ENCODE measurements at places on chromosomes 3 and 15.

DNA sequence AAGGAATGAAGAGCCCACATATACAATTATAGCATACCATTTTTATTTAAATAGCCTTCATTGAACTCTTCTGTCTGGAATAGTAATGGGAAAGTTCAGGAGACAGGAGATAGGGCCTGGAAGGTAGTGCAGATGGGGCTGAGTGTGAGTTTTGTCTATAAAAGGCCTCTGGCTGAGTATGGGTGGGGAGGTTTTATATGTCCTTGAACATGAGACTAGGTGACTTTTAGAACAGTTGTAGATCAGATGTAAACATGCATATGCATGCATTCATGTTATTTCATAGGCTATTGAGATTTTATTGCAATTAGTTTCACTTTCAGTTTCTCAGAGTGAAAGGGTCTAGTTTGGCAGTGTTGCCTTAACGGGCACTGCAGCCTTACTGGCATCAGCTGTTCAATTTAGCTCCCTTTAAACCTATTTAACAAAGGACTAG is 27.1 kb downstream of the CGGBP1 start:
- DNase-seq: no peak

- peak; percentile 67 for DNase-seq
Measured at GRCh38 chr15:81000624-81001151, at the start of gene TLNRD1. Gene TLNRD1, plus strand, starts transcription at chr15:81000923. Its CDS starts 1,349 bp downstream, at chr15:81002272.

- DNase-seq: no peak
Measured at GRCh38 chr3:7978087-7978422, 523.6 kb upstream of the LMCD1 start.

- DNase-seq: no peak
Measured at GRCh38 chr3:64530434-64531049, 157.3 kb downstream of the ADAMTS9 start.

GRCh38 chr3:36362973-36363372 is 17.3 kb upstream of the STAC start:
- no peak for DNase-seq

GRCh38 chr3:170600005-170600624 is 14.2 kb upstream of the SLC7A14 start:
- no peak for DNase-seq

DNA sequence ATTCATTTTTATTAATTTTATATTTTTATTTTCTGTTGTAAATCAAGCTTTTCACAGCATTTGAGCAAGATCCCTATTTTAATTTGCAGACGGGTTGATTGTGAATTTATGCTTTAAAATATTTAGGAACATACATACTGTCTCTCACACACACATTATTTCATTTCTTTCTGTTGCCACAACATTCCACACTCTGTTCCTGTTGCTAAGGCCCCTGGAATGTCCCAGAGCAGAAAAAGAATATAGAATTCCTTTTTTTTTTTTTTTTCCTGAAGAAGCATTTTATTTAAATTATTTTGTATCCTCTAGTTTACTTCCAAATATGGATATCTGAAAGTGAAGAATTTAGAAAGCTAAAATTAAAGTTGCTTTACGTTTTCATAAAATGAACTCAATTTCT is 36.8 kb upstream of the SCAANT1 start:
- no peak for DNase-seq

DNA sequence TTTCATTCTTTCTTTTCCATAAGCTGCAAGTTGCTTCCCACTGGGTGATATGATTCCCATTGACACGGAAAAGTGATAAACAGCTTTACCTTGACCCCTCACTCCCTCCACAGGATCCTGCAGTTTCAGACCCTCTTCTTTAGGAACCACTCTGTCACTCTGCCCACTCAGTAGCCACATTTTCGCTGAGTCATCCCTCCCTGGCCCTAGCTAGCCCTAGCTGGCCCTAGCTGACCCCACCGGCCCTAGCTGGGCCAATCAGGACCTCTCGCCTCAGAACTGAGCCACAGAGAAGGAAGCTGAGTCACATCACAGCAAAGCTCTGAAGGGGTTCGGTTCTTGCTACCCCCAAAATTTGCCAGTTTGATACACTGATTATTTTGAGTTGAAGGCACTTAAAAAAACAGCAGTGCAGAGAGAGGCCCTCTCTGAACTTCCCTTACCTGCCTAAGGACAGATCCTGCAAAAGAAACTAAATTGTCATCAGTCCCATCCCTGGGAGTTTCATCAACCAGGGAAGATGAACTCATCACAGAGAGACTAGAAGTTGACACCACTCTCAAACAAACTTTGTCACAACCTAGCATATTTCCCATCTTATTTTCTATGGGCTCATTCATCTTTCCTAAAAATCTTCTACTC is 233.5 kb upstream of the PROK2 start:
- DNase-seq: no peak

GRCh38 chr15:64634027-64634426 is 141.4 kb downstream of the RBPMS2 start:
- DNase-seq: no peak

DNA sequence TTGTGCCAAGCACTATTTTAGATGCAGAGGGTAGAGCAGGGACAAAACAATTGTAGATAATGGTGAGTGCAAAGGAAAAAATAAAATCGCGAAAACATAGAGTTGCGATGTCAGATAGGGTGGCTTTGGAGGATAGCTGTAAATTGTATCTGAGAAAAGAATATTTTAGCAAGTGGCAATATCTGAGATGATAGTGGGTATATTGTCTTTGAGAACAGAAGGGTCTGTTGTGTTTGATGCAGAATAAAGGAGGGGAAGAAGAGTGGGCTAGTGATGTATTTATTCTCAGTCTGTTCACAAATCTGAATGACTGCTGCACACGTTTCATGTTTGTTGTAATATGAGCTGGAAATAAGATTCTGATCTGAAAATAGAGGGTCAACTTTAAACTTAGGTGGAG is 396.8 kb downstream of the CADM2 start:
- DNase-seq: no peak

DNA sequence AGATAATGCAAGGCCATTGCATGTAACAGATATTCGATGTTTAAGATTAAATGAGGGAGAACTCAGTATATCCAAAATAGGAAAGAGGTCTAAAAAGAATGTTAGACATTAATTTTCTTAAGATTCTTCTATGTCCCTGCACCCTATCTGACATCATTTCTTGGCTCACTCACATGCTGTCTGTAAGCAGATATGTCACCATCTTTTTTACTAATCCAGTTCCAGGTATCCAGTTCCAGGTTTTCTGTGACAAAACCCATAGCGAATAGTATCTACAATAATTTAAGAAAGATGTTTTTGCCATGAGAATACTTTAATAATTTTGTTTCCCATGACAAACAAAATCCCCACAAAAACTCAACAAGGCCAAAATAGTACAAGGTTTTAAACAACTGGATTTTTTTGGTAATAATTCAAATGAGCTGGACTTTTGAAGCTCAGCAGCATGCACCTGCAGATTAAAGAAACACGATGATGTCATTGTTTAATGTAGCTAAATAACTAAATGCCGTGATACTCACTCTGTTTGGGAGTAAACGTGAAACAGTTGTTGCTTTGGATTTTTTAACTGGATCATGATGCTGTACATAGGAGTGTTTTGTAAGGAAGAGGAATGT is 867.6 kb downstream of the EPHA3 start:
- no peak for DNase-seq

DNA sequence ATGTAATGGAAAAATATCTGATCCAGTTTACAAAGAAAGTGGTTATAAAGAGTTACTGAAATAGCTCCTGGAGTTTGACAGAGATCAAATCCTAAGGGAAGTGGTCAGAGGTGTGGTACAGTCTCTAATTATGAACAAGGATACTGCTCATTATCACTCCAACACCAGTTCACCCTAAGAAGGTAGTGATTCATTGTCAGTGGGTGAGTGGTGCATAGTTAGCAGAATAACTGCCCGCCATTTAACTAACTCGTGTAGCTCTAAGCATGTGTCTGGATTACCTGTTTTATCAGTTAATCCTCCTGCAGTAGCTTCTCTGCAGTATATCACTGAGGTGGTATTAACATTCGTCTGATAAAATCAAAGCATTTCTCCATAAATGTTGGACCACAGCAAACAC is 700.1 kb downstream of the NLGN1 start:
- no peak for DNase-seq

GRCh38 chr15:79539401-79539800 is 107.3 kb downstream of the MINAR1 start:
- no peak for DNase-seq

- DNase-seq: no peak
Measured at GRCh38 chr3:28978092-28978491, 302.8 kb upstream of the RBMS3 start.

DNA sequence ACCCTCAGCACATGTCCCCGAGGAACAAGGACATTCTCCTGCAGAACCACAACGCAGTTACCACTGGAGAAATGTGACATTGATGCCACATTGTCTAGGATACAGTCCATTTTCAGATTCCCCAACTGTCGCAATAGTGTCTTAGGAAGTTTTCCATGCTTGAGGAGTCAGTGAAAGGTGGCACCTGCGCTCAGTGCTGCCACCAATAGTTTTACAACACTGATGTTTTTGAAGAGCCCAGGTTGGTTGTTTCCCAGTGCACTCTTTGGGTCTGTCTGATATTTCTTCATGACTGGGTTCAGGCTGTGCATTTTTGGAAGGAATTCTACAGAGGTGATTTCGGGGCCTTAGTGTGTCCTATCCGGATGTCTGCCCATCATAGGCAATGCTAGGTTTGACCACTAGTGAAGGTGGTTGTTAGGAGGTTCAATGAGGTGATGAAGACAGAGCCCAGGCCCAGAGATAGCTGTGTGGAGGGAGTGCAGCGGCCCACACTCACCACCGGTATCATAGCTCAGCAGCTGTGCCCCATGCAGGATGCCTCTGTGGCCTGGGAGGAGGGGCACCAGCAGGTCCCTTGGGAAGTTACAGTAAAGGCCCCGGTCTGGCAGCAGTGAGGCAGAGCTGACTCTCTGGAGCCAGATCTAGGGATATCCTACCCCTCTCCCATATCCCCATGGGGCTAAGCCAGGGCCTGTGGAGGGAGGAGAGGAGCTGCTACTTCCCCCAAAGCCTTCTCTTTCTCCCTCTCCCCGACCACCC is 96.6 kb downstream of the DNAJB8 start:
- DNase-seq: no peak

- no peak for DNase-seq
Measured at GRCh38 chr3:126147932-126148683, 32.3 kb downstream of the ALDH1L1 start.

DNA sequence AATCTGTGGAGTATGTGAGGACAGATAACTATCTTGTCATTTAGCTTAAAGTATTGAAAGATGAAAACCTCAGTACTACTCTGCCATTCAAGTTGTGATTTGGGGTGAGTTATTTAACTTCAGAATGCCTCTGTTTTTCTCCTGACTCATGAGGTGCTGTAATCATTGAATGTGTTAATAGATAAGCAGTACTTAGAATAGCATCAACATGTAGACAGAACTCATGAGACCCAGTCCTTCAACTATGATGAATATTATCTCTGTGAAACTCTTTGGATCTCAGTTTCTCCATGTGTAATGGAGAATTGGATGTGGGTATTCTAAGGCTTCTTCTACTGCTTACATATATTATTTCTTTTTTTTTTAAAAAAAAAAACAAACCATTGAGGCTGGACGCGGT is 431.4 kb downstream of the GRM7 start:
- DNase-seq: no peak

- no peak for DNase-seq
Measured at GRCh38 chr3:16203031-16203430, 28.6 kb downstream of the GALNT15 start.

GRCh38 chr3:106962993-106963392 is 414.2 kb upstream of the CCDC54 start:
- DNase-seq: no peak

DNA sequence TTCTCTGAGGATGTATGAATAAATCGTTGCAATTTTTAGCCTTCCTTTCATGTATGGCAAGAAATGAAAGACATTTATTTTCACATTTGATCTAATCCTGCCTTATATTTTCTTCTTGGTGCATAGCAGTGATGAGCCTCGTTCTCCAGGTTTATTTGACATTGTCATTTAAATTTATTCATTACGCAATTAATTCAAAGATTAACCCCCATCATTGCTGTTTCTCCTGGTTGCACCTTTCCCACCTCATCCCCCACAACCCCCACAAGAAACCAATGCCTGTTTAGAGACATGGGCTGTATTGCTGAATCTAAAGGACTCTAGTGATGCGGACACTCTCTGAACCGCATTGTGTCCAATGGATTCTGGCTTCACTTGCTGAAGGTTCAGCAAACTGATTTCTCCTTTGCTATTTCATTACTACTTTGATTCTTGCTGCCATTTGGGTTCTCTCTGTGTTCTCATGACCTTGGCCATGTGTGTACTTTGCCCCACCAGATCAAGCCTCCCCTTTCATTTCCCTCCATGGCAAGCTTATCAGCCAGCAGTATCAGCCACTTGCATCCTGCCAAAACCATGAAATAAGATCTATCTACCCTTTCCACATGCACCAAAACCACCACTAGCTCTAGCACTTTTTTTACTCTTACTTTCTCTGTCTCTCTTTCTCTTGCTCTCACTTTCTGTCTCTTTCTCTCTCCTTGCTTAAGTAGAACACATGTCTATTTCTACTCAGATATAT is 382.7 kb downstream of the GBE1 start:
- no peak for DNase-seq

GRCh38 chr3:161171639-161172552 is 49.2 kb upstream of the NMD3 start:
- no peak for DNase-seq

- DNase-seq: no peak
Measured at GRCh38 chr3:190768891-190769290, 93.6 kb downstream of the GMNC start.

- DNase-seq: no peak
Measured at GRCh38 chr15:69591905-69592508, 139.4 kb downstream of the RPLP1 start.

DNA sequence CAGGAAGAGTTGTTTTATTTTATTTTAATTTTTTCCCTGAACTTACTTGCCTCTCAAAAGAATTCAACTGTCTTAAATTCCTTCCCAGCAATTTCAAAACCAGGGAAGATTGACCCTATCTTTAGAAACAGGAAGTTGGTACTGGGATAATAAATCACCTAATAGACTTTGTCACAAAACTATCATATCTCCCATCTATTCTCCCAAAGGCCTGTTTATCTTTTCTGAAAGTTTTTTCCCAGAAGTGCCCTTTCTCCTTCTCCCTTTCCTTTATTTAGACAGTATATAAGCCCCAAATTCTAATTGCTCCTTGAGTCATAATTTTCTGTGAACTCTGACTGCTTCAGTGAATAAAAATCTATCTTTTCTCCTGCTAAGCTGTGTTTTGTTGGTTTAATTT is 2.9 kb upstream of the RNF7 start:
- no peak for DNase-seq

- no peak for DNase-seq
Measured at GRCh38 chr3:37024820-37025405, 31.6 kb downstream of the MLH1 start.

DNA sequence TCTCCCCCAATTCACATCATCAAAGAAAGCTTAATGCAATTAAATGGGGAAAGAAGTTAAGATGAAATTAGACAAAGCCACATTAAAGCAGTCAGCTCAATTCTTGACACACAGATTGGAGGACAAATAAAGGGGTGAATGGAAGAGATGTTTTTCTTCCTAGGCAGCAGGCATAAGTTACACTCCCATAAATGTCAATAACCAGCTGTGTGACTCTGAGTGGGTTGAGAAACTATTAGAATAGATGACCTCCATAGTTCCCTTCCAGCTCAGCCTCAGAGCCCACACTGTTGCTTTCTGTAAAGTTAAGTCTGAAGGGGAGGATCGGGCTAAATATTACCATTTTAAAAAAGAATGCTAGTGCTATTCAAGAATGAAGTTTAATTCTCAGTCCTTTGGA is 71.0 kb downstream of the THBS1 start:
- no peak for DNase-seq
